ENCODE measurements at places on chromosomes 2 and 18.
A peak's percentile ranks its signal among the peaks of the same experiment; 100 is the strongest.

GRCh38 chr18:46574743-46575115 lies 82.3 kb downstream of the LOXHD1 start:
- no peak for DNase-seq

- DNase-seq: no peak
Measured at GRCh38 chr2:136282251-136282650, 164.3 kb upstream of the CXCR4 start.

DNA sequence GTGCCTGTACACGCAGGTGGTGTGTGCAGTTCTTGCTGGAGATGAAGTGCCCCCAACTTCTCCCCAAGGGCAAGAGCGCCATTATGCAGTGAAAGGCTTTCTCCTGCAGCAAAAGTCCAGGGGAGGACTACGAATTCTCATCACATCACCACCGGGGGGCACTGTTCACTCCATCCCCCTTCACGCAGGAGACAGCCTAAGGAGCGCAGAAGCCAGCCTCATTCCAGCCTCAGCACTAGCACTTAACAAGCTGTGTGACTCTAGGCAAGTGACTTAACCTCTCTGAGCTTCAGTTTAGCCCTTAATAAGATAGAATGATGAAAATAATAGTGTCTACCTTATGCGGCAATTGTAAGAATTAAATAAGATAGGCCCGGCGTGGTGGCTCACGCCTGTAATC lies 32.3 kb downstream of the DNMT3A start:
- DNase-seq: peak; percentile 69

DNA sequence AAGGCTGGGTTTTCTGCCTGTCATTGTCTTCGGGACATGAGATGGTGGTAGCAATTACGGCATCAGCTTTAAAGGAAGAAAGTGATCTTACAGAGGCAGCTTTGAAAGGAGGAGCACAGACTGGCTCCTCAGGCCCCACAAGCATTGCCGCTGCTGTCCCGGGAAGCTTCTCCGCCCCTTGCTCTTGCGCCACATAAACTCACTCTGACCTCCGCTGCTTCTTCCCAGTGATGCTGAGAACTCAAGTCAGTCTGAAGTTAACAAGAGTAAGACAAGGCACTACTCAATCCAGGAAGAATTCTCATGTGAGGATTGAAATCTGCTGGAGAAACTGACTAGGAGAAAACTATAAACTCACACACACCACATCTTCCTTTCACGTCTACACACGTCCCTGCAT lies 112.4 kb upstream of the RIOK3 start:
- no peak for DNase-seq

- DNase-seq: no peak
Measured at GRCh38 chr2:59181347-59181746, 940.2 kb upstream of the FANCL start.

Measured in germinal center (tissue), 1 donor.